ENCODE measurements at places on chromosomes 4 and X.

DNA sequence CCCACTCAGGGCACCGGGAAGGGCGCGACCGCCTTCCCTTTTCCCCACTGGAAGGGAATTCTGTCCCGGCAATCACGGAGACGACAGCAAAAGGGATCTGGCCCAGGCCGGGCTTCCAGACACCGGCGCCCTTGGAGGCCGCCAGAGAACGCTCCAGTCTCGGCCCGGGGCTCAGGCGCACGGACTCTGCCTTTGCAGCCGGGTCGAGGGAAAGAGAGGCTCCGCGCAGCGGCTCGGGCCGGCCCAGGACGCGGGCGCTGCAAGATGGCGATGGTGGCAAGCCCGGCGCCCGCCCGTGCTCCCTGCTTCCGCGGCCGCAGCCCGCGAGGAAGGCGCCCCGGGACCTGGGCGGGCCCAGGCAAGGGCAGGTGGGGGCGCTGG lies 1.1 kb downstream of the CTBP1 start:
- DNase-seq, result peak; percentile 53

DNA sequence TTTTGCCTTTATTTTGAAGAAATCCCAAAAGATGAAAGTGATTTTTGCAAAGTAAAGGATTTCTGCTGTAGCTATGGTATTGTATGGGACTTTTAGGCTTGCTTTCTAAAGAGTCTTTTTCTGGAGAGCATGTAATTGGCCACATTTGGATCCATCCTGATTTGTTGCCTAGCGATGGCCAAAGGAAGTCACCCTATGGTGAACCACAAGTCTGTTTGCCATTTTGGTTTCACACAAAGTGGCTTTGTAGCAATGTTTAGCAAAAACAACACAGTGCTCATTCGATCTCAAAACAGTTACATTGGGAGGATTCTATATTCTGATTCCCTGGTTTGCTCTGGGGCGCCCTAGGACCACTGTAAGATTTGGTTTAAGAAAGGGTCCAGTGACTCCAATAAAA lies 44.1 kb upstream of the INTS6L start:
- no peak for DNase-seq

GRCh38 chr4:2183394-2183793 lies 58.5 kb downstream of the HAUS3 start:
- DNase-seq, result no peak

GRCh38 chr4:109412776-109413175 lies 20.8 kb upstream of the SEC24B start:
- no peak for DNase-seq

DNA sequence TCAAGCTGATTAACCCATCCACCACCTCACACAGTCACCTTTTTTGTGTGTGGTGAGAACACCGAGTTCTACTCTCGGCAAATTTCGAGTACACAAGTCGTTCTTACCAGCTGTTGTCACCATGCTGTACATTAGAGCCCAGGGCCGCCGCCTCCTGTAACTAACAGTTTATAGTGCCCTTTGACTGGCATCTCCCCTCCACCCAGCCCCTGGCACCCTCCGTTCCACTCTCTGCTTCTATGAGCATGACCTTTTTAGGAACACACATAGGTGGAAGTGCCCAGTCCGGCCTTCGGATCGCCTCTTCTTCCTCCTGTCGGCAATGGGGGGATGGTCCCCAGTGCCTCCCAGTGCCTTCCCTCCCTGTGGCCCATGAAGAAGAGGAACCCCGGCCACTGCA lies 141.4 kb downstream of the STK32B start:
- no peak for DNase-seq

All from GM19239 (cell line).